ENCODE measurements at places on chromosomes 6 and 20.

DNA sequence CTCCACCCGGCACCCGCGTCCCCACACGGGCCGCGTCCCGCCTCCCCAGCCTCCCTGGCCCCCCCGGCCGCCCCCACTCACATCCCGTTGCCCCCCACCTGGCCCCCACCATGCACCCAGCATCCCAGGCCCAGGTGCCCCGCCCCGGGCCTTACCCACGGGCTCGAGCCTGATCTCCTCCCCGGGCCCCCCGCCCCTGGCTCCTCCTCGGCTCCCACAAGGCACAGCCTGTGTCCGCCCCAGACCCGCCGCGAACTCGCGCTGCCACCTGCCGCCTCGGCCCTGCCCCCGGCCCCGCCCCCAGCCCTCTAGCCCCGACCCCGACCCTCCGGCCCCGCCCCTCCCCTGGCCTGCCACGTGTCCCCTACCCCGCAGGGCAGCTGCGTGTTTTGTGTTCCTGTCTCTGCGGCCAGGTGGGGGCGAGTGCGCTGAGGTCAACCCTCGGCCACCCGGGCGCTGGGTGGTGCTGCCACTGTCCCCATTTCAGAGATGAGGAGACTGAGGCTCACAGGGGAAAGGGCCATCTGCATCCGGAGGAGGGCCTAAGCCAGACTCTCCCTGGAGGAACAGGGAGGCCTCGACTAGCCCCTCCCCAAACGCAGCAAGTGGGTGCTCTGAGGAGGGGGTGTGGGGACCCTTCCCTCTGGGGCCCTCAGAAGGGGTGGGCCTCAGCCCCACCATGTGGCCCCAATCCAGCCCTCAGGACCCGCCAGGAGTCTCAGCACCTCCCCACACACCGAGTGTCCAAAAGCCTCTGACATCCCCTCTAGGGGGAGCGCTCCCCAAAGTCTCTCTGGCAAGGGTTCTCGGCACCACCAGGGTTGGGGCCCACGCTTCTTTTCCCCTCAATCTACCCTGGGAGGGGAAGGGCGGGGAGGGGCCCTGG lies 99.8 kb downstream of the TAF4 start:
- no peak for DNase-seq

- DNase-seq, result no peak
Observed at GRCh38 chr6:44386364-44386928, 1.1 kb upstream of the CDC5L start.

GRCh38 chr6:45027126-45027525 lies 301.0 kb upstream of the RUNX2 start:
- DNase-seq, result no peak

GRCh38 chr6:41591859-41592502 lies 45.8 kb downstream of the FOXP4 start:
- peak; percentile 74 for DNase-seq

DNA sequence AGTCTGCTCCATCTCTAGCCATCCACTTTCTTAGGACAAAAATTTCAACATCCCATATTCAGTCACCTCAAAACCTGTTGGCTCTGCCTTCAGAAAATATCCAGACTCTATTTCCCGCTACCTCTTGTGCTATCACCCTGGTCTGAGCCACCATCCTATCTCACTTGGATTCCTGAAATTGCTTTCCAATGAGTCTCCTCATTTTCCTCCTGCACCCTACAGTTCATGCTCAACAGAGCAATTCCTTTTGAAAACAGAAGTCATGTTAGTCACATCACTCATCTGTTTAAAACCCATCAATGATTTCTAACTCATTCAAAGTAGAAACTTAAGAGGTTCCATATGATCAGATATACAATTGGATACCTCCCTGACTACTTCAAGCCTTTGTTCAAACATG lies 229.9 kb downstream of the ADGRG6 start:
- no peak for DNase-seq

- DNase-seq, result no peak
Observed at GRCh38 chr6:124297507-124297906, 493.8 kb downstream of the NKAIN2 start.

DNA sequence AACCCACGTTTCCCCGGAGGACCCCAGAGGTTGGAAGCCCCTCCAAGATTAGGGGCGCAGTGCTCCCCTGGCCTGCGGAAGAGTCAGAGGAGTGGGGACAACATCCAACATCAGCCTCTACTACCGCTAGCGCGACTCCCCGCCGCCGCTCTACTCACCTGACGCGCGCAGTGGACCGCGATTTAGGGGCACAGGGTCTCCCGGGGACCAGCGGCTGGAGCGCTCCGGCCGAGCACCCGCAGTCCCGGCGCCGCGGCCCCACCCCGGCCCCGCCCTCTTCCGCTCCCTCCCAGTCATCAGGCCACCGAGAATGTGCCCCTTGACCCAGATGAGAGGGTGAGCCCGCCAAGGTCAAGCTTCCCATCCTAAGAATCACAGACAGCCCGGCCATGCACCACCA lies at the start of gene ZFP57:
TSS of gene ZFP57 (minus strand) at position 249 of the 400 bp plus-strand sequence. CDS start 4,149 bp downstream, outside the sequence.
- DNase-seq, result no peak
